Activated CD4-positive, alpha-beta T cell treated with anti-CD3 and anti-CD28 coated beads, Interleukin-2, amount 50 U/mL, for 48 hours (primary cell): ENCODE measurements at places on chromosomes 1 and 21.

GRCh38 chr1:193060406-193060805 lies 994 bp downstream of the RO60 start:
- DNase-seq: no peak

DNA sequence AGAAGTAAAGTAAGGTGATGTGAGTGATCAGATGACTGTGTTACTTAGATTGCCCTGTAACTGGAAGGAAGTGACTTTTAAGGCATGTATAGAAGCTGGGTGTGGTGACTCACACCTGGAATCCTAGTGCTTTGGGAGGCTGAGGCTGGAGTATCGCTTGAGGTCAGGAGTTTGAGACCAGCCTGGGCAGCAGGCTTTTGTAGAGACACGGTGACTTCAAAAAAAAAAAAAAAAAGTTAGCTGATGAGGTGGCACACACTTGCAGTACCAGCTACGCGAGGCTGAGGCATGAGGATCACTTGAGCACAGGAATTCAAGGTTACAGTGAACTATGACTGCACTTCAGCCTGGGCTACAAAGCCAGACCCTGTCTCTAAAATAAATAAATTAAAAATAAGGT lies 2.3 kb upstream of the USP16 start:
- DNase-seq: no peak

- DNase-seq: no peak
These were observed 20.6 kb upstream of the TBX15 start for GRCh38 chr1:119008483-119009311.

GRCh38 chr1:6770751-6771440 lies 14.4 kb upstream of the CAMTA1 start:
- no peak for DNase-seq

DNA sequence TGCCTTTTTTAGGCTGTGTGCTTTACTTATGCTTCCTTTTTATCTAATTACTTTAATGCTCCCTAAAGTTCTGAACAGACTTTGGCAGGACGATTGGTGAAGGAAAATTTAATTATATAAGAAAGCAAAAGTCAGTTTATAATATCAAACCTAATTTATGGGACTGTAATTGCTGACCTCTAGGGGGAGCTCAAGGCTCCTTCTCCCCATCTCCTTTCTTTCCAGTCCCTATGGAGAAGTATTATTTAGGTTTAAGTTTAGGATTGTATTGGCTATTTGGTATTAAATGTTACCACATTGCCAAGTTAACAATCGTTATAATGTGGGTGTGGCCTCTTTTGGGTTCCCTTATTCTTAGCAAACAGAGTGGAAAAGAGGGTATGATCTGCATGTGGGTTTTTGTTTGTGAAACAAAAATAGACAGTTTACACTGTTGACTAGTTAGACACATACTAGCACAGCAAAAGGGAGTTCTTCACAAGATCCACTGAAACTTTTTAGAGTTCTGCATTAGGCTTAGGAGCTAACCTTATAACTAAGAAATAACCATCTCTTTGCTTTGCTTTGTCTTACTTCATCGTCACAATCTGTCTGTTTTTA lies 48.2 kb upstream of the TNFSF4 start:
- peak; percentile 9 for DNase-seq

GRCh38 chr1:2275796-2276536 lies 47.8 kb downstream of the SKI start:
- DNase-seq: no peak

- no peak for DNase-seq
These were observed 53.8 kb upstream of the TARDBP start for GRCh38 chr1:10958614-10959013.

GRCh38 chr1:61602663-61603062 lies 122.3 kb downstream of the TM2D1 start:
- DNase-seq: no peak

DNA sequence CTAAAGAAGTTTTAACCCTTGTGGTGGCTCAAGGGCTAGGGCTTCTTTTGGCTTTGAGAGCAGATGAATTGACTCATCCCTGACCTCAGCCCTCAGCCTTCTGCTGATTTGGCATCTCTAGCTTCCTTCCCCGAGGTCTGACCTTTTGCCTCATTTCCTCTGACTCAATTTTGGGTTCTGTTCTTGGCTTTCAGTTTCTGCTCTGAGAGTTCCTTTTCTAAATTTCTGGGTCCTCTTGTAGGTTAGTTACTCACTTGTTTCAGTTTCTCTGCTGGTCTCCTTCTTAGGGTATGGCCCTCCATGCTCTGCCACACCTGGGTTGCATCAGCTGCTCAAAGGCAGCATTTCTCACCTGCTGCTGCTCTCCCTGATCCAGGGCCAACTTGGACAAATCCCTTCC lies 19.4 kb downstream of the PDE4B start:
- peak; percentile 65 for DNase-seq

DNA sequence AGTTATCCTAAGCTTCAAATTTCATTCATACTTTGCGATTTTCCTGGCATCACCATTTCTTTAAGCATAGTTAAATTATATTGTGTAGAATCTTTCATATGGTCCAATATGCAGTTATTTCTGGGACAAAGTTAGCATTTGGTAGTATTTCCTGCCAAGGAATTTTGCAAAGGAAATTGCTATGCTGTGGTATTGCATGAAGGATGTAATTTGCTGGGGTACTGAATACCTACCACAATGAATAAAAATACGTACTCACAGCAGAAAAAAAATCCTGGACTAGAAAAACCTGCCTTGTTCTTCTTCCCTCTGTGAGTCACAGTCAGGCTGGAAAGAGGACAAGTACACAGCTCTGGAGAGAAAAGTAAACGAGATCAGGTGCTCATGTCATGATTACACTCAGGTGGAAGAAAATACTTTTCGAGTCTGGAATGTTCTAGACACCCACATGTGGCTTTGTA lies 241.2 kb downstream of the PTBP2 start:
- DNase-seq: no peak

- DNase-seq: no peak
These were observed 76.8 kb downstream of the CD34 start for GRCh38 chr1:207833956-207834660.

- no peak for DNase-seq
These were observed 29.5 kb downstream of the RNF11 start for GRCh38 chr1:51265618-51266017.

DNA sequence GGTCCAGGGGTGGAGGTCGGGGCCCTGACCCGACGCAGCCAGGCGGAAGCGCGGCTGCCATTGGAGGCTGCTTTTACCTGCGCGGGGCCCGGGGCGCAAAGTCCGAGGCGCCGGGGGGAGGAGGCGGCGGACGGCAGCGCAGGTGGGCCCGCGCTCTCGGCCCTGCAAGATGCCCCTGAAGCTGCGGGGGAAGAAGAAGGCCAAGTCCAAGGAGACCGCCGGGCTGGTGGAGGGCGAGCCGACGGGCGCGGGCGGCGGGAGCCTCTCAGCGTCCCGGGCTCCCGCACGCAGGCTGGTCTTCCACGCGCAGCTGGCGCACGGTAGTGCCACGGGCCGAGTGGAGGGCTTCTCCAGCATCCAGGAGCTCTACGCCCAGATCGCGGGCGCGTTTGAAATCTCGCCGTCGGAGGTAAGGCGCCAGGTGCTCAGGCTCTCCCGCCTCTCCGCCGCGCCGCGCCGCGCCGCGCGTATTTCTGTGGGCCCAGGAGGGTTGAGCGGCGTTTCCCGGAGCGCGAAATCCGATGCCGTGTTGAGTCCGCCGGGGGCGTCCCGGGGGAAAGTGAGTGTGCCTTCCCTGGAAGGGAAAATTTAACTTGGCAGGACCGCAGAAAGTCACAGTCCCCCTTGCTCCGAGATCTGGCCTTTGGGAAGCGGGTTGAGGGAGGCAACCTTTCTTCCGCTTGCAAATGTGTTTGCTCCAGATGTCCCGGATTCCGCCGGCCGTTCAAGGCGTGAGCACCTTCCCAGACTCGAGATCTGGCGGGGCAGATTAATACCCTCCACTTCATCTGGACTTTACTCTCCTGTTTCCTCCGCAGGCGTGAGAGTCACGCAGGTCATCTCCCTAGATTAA lies at the start of gene GIPC2:
Gene GIPC2, plus strand, starts transcription at position 41 of the 853 bp plus-strand sequence. Its CDS starts 129 bp downstream, at position 170.
- peak; percentile 57 for DNase-seq

DNA sequence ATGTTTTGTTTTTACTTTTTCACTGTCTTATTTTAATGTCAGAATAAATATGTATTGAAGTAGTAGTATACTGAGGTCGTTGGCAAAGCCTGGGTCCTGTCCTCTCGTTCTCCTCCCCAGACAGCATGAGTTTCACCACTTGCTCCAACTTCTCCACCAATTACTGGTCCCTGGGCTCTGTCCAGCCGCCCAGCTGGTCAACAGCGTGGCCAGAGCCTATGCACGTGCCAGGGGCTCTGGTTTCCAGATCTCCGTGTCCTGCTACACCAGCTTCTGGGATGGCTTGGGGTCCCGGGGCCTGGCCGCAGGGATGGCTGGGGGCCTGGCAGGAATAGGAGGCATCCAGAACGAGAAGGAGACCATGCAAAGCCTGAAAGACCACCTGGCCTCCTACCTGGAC lies 19.3 kb downstream of the PTPN14 start:
- DNase-seq: no peak

DNA sequence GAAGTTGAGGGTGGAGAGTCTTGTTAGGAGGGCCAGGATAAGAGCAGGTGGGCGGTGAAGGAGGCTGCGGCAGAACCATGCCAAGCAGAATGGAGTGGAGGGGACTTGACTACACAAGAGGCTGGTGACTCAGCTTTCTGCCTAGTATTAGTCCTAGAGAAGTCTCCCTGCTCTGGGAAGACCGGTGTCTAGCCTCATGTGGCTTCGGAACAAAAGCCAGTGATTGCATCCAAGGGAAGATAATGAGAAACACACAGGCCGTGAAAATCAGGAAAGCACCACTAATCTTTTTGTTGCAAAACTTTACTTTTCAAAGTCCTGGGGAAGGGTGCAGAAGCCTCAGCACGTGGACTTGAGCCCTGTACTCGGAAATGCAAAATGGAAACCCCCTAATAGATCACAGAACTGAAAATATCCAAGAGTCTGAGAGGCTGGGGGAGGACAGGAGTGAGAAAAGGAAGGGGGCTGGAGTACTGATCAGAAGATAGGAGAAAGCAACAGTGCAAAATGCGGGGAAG lies 31.4 kb downstream of the DDR2 start:
- DNase-seq: no peak

- DNase-seq: no peak
These were observed 179.0 kb downstream of the PTPRU start for GRCh38 chr1:29415156-29415830.

DNA sequence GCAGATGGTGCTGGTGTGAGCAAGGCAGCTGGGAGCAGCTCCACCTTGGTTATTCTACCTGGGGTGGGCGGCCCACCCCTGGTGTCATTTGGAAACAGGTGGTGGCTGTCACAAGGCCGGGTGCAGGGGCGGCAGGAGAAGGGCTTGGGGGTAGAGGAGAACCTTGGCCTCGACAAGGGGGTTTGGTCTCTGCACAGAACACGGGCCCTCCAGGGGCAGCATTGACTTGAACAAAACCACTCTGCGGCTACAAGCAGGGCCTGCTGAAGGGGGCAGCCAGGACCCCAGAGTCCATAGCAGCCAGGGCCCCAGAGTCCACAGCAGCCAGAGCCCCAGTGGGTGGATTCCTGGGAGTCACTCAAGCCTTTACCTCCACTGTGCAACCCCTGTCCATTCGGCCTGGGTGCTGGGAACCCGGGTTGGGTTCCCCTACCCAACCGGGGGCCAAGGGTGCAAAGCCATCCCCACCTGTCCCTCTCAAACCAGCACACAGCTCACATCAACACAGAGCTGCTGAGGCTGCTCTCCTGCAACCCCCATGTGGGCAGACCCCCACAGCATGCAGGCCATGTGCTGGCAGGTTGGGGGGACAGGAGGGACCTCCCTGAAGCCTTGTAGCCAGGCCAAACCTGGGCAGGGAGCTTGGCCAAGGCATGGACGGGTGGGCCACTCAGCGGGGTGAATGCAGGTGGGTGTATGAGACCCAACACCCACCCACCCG lies 7.7 kb downstream of the TRIM11 start:
- no peak for DNase-seq

GRCh38 chr1:225476100-225476511 lies 48.3 kb upstream of the LBR start:
- DNase-seq: no peak

- DNase-seq: no peak
These were observed 10.2 kb upstream of the ATP13A2 start for GRCh38 chr1:17021896-17022295.

- DNase-seq: no peak
These were observed 4.8 kb upstream of the HRNR start for GRCh38 chr1:152228831-152229230.

DNA sequence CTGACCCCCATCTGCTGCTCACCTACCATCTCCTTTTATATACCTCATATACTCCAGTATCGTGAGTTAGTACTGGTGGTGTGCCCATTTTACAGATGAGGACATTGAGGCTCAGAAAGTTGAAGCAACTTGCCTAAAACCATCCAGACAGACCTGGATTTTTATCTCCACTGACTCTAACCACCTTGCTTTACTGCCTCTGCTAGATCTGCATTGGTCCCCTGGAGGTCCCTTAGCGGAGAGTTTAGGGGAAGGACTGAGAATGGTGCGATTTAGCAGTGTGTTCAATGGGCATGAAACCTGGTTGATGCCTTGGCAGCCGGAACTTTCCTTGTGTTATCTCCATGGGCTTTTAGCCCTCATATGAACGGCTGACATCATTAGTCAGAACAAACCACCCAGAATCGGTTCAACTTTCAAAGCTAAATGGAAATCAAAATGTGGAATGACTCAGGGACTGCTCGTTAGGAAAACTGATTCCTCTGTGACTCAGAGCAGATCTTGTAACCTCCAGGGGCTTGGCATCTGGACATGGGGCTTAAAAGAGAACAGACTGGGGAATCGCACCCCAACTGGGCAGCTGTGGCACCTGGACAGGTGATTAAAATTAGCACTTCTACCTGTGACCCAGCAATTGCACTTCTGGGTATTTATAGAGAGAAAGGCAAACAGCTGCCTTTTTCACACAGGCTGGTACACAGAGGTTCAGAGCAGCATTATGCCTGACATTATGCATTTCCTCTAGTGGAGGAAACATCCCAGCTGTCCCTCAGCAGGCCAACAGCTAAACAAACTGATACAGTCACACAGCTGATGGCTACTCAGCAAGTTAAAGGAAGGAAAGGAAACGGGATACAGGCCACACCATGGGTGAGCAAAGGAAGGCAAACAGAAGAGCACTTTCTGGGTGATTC lies 25.3 kb downstream of the TMEM51 start:
- DNase-seq: no peak

DNA sequence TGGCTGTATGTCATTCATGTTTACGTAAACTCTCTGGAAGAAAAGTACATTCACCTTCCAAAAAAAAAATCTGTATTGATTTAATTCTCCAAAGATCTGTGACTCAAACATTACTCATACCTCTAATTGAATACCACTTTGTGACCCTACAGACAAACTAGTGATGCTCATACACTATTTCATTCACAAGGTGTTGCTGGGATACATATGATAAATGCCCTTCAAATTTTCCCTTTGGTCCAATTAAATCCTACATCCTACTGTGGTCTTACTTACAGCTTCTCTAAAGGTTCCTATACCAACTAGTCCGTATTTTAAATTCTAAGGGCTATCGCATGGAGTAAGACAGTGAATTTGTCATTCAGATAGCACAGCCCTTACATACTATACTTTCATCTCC lies 26.8 kb upstream of the CADM3 start:
- no peak for DNase-seq

GRCh38 chr1:43121256-43121900 lies 50.7 kb downstream of the EBNA1BP2 start:
- no peak for DNase-seq
